ENCODE measurements at places on chromosomes 6 and 20.

DNA sequence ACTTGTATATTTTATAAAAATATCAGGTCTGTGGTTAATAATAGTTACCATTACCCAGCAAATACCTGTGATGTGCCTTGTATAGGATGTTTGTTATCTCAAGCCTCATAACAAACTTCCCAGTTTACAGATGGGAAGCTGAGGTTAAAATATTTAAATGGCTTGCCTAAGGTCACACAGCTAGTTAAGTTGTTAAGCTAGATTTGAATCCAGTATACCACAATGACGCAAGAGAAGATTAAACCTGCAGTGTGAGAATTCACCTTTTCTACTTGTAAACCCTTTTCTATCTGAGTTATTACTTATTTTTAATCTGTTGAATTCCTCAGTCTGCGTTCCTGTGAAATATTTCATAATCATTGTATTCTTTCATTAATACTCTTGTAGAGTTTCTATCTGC lies 4.9 kb downstream of the DSP start:
- DNase-seq = no peak

GRCh38 chr6:37050045-37050853 lies 44.8 kb downstream of the FGD2 start:
- DNase-seq = no peak

GRCh38 chr6:156395276-156395675 lies 381.9 kb upstream of the ARID1B start:
- no peak for DNase-seq

DNA sequence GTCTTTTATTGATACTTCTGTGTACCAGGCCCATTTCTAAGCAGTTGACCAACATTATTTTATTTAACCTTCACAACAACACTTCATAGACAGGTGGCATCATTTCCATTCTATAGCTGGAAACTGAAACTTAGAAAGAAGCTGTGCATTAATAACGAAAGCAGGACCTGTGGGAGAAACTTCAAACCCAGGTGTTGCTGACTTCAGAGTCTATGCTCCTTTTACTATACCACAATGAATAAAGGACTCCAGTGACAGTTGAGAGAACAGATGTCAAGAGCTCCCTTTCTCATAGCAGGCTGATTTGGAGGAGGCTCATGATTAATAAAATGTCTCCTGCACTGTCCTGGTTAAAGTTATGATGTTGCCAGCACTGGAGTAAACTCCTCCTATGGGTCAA lies 56.6 kb upstream of the POU3F2 start:
- DNase-seq = no peak

DNA sequence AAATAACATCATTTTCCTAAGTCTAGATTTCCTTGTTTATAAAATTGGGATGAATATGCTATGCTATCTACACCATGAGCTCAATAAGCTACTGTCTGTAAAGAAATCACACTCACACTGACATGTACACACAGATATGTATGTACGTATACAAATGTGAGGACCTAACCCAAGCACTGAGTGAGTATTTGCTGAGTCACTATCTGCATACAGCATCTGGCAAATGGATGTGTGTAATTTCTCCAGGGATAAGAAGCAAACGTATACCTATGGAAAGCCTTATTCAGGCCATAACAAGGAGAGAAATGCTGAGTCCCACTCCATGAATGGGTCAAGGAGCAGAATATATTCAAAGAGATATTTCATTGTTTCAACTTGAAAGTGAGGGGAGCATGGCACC lies 153.9 kb downstream of the LPA start:
- no peak for DNase-seq

DNA sequence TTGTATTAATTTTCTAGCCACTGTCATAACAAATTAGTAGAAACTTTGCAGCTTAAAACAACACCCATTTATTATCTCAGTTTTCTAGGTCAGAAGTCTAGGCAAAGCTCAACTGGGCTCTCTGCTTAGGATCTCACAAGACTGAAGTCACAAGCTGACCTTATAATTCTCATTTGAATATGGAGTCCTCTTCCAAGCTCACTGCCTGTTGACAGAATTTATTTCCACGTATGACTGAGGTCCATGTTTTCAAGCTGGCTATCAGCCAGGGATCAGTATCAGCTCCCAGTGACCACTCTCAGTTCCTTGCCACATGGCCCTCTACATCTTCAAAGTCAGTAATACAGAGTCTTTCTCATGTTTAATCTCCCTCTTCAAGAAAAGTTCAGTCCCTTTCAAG lies 11.7 kb upstream of the HLA-DQB2 start:
- no peak for DNase-seq

GRCh38 chr20:31675828-31676608 lies 38.3 kb downstream of the COX4I2 start:
- no peak for DNase-seq

DNA sequence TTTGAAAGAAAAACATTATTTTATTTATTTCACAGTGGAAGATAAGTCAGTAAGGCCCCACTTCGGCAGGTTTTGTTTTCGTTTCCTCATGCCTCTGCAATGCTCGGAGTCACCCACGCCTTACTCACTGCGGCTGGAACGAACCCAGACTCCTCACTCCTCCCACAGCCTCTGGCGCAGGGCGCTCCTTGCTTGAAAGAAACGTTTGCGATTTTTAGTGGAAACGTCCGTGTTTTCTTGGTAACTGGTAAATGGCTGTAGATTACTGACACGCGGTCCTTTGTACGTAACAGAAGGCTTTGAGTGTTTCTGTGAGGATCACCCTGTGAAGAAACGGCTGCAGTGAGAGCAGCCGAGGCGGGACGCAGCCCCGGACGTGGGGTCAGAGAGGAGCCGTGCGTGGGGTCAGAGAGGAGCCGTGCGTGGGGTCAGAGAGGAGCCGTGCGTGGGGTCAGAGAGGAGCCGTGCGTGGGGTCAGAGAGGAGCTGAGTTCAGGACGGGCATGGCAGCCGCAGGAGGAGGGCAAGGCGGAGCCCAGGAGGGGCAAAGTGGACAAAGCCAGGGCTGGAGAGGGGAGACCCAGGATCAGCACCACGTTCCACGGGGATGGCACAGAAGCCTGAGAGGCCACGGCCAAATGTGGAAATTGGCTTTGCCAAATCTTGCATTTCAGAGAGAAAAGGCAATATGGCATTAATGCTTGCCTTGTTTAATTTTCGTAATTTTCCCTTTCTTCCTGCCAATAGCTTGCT lies 198.6 kb upstream of the THBS2 start:
- DNase-seq = no peak

DNA sequence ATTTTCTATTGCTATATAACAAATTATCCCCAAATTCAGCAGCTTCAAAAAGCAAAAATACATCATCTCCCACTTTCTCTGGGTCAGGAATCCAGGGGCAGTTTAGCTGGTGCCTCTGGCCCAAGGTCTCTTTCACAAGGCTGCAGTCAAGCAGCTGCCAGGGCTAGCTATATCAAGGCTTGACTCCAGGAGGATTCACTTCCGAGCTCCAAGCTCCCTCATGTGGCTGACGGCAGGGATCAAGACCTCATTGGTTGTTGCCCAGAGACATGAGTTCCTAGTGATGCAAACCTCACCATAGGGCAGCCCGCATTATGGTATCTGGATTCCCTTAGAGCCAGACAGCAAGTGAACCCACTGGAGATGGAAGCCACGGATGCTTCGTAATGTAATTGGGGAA lies 1.3 kb upstream of the VNN1 start:
- peak; percentile 36 for DNase-seq
